ENCODE measurements at places on chromosomes 1 and 21. TPM values are rescaled to one million over a fixed set of nuclear protein-coding genes. Genes with fewer than 3 reads are reported as not detected.

GRCh38 chr1:152977614-152978013 is 6.3 kb upstream of the SPRR1A start:
- H3K27ac ChIP-seq = no peak overlapping the region
- no peak overlapping the region for H3K4me3 ChIP-seq
- no peak for DNase-seq

Gene VASH2
- 3.4 TPM for total RNA-seq

DNA sequence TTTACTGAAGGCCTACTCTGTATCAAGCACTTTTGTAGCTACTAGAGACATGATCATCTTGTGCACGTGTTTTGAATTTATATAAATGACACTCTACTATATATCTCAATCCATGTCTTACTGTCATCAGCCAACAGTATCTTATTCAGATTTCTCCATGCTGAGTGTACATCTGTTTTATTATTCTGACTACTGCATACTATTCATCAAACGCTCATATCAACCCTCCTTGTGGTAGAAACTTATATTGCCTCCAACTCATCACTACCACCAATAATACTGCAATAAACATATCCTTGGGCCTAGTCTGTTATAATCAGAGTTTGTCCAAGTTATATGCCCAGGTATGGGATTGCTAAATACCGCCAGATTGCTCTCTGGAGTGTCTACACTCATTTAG is 81.6 kb upstream of the IRF2BP2 start:
- H3K4me1 ChIP-seq = no peaks in the 10 kb centered on the region
- DNase-seq = no peak
- no peaks in the 10 kb centered on the region for H3K27me3 ChIP-seq
- H3K36me3 ChIP-seq = no peaks in the 10 kb centered on the region
- no peak overlapping the region for H3K27ac ChIP-seq
- H3K4me3 ChIP-seq = no peak overlapping the region

DNA sequence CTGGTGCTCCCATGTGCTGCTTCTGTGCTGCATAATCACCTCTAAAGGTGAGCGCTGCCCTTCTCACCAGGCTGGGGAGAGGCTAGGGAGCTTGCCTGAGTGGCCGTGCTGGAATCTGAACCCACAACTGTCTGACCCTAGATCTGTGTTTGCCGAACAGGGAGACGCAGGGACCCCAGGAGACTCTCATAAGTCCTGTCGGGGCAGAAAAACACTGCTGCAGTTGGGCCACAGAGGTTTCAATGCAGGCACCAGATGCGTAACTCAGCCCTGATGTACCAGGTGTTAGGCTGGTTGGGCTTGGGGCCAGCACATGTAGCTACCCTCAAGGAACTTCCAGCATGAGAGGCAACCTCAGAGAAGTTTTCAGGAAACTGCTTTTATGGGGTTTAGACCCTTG is 49.5 kb upstream of the DMRTB1 start:
- no peaks in the 10 kb centered on the region for H3K27me3 ChIP-seq
- no peak overlapping the region for H3K27ac ChIP-seq
- H3K4me1 ChIP-seq = no peaks in the 10 kb centered on the region
- no peak for DNase-seq
- H3K4me3 ChIP-seq = no peak overlapping the region

- DNase-seq = no peak
- H3K4me3 ChIP-seq = peak overlapping the region; percentile 33
- no peaks in the 10 kb centered on the region for H3K27me3 ChIP-seq
Observed at GRCh38 chr21:45974073-45975019, 7.2 kb upstream of the COL6A1 start.

GRCh38 chr1:77047575-77047974 is 171.7 kb downstream of the PIGK start:
- H3K4me3 ChIP-seq = no peak overlapping the region
- no peaks in the 10 kb centered on the region for H3K27me3 ChIP-seq
- no peak overlapping the region for H3K27ac ChIP-seq
- no peaks in the 10 kb centered on the region for H3K36me3 ChIP-seq
- H3K4me1 ChIP-seq = no peaks in the 10 kb centered on the region
- no peak for DNase-seq
